ENCODE measurements at places on chromosomes 2 and 18.

DNA sequence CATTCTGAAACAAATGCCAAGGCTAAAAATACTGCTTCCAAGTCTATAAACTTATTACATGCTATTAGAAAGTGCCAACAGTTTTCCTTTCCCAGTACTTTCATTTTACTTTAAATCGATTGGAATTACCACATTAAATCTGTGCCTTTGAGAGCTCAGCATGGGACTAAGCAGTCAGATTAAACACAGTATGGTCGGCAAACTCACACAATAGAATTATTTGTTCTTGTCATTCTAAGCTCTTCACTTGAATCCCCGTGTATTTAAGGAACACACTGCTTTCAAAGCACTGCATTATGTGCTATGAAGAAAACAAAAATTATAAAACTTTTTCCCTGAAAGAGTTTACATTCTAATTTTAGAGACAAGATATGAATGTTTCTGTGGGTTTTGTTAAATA, 444.4 kb upstream of the SLC39A10 start:
- DNase-seq: no peak

GRCh38 chr2:39135690-39136259, 14.9 kb upstream of the SOS1 start:
- no peak for DNase-seq

GRCh38 chr18:48782381-48782861, 168.3 kb downstream of the SMAD7 start:
- DNase-seq: peak; percentile 40

DNA sequence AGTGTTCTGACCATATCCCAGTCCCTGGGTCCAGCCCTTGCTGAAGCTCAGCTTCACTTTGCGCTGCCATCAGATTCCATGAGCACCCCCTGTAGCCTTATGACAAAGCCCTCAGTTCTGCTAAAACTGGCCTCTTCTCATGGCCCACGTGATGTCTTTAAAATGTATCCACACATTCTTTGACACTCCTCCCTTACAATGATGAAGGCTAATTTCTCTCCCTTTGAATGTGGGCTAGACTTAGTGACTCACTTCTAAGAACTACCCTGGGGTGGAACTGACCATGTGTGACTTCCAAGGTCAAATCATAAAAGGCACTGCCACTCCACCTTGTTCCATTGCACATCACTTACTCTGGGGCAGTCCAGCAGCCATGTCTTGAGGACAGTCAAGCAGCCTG, 45.4 kb upstream of the GORASP2 start:
- no peak for DNase-seq

DNA sequence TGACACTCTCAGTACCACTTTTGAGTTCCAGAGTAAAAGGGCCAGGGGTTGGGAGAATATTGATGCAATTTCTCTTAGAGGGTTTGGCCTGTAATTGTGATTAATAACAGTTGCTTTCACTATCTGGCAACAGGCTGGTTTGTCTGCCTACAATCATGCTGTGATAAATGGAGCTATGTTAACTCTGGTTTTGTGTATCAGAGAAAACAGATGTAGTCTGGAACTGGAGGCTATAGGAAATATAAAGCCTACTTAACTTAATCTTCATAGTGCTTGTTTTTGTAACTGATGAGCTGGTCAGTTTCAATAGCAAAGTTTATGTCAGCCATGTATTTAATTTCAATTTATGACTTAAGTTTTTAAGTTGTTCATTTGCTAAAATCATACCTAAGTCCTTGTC, 138.0 kb downstream of the AGPS start:
- no peak for DNase-seq

DNA sequence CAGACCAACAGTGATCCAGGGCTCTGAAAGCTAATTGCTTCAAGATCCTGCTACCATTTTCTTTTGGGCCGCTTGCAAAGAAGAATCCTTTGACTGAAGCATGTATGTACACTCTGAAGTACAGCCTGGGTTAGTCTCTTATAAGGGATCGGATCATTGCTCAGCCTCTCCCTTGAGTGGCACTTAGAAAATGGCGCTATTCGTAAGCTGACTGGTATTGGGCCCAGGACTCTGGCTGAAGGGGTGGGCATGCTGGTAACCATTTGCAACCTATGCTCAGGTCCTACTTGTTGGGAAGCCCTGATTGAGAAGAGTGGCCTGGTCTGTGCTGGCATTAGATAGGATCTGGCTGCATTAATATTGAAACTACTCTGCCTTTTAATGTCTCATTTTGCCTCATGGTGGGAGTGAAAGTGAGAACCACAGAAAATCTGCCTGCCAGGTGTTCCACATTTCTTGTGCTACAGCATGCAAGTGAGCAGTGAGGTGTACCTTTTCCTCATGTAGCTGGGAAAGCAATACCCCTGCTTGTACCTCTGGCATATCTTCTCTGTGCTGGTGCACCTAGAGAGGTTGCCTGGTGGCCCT, 661 bp upstream of the MGAT5 start:
- DNase-seq: no peak

DNA sequence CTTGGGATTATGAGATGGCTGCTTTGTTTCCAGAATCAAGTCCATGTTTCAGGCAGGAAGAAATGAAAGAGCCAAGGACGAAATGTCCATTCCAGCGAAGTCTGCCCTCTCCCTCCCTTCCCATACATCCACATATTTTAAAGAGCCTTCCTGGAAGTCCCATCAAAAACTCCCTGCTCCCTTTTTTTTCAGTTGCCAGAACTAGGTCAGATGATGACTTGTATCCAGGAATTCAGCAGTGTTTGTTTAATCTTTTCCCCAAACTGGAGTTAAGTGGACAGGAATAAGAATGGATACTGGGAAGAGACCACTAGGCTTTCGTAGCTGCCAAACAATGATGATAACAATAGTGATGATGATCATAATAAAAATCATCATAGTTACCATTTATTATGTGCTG, 198.7 kb downstream of the MEIS1 start:
- no peak for DNase-seq

GRCh38 chr2:199485732-199486335, 28.1 kb upstream of the SATB2 start:
- DNase-seq: peak; percentile 36

GRCh38 chr2:223614534-223614933, 12.4 kb upstream of the SCG2 start:
- DNase-seq: no peak

- no peak for DNase-seq
Observed at GRCh38 chr2:207239754-207240494, 74.2 kb upstream of the KLF7 start.

GRCh38 chr18:45548614-45549013, 66.7 kb upstream of the SLC14A2 start:
- DNase-seq: no peak

GRCh38 chr2:188785061-188785460, 189.1 kb upstream of the COL3A1 start:
- no peak for DNase-seq

DNA sequence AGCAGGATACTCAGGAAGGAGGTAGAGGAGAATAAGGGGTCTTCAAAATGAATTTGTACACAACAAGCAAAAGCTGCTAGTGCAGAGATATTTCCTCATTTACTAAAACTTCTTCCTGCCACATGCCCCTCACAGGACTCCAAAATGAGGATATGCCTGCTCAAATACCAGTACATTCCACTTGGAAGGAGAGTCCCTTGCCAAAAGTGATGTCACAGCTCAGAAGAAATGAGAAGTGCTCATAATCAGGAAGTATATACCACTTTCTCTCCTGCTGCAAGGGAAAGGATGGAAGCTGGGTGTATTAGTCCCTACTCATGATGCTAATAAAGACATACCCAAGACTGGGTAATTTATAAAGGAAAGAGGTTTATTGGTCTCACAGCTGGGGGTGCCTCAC, 87.7 kb upstream of the FSHR start:
- no peak for DNase-seq

- DNase-seq: no peak
Observed at GRCh38 chr2:101806123-101806522, 108.6 kb downstream of the MAP4K4 start.

DNA sequence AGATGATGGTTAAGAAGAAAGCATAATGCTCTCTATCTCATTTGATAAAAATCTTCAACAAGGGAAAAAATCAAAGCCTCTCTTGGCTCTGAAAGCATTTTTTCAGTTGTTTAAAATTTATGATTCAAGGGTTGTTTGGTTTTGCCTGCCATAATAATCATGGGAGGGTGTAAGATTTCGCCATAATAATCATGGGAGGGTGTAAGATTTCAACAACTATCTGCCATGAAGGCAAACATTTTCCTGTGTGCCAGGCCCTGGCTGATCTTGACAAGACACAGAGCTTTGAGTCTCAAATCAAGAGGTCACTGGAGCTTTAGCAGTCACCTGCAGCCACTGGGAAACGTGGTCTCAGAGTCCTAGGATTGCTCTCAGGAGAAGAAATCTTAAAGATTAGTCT, 175.1 kb upstream of the PIEZO2 start:
- DNase-seq: peak; percentile 13

GRCh38 chr2:20677301-20678085, 10.5 kb downstream of the GDF7 start:
- DNase-seq: no peak

DNA sequence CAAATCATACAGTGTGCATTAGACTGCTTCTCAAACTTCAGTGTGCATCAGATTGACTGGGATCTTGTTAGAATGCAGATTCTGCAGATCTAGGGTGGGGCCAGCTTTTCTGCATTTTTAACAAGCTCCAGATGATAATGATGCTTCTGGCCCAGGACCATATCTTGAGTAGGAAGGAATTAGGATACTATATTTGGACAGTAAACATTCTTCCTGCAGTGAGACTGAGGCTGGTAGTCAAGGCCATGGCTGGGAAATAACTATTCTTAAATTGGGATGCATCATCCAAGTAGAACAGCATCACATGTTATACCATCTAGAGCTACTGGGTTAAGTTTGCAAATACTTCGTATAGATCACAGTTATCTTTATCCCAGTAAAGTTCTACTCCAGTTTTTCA, 28.4 kb upstream of the ARMC9 start:
- no peak for DNase-seq

- no peak for DNase-seq
Observed at GRCh38 chr2:242060212-242060835, 190.8 kb downstream of the RTP5 start.

DNA sequence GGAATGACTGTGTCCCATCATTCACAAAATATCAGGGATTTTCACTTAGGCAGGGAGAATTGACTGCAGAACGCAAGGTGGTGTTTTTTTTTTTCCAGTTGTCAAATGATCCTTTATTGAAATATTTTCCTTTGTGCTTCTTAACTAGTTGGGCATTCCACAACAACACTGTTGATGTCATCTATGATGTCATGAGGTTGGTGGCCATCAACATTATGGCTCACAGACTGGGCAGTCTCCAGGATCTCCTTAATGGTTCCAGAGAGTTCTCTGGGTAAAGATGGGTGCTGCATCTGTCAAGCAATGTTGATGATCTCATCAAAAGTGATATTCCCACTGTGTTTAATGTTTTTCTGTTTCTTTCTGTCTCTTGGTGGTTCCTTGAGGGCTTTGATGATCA, 31.8 kb upstream of the PLEKHM3 start:
- no peak for DNase-seq

GRCh38 chr18:3060667-3061580, 48.0 kb upstream of the LPIN2 start:
- no peak for DNase-seq

DNA sequence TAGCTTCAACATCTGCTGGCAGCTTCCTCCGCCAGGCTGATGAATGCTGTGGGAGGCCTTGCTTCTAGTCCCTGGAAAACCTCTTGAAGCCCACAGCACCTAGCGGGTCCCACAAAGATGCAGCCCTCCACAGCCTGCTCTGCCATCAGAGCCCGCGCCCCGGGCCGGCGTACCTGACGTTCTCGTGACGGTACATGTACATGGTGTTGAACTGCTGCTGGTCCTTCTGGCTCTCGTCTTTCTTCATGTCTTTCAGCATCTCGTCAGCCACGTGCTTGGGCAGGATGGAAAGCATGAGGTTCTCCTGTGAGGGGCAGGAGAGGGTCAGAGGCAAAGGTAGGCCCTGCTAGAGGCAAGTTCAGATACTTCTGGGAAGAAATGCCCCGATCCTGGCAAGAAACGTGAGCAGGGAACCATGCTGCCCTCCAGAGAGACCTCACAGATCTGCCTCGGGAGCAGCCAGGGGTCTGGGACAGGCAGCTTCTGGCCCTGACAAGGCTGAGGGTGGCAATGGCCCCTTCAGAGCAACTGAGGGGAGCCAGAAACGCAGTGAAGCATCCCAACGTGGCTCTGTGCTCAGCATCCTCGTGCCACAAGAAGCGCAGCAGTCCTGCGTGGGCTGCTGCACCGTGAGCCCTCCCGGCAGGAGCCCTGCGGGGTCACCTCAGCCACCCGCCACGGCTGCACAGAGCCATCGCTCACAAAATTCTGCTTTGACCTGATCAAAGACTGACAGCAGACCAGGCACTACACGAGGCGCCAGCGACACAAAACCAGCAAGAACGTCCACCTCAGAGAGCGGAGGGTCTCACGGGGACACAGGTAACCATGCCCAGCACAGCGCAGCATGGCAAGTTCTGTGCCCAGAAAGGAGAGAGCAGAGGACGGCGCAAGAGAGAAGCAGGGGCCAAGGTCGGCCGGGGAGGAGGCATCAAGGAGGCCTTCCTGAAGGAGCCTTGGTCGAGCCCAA, 49.1 kb downstream of the CENPO start:
- no peak for DNase-seq

GRCh38 chr18:21049306-21049705, 62.3 kb downstream of the ROCK1 start:
- DNase-seq: no peak

DNA sequence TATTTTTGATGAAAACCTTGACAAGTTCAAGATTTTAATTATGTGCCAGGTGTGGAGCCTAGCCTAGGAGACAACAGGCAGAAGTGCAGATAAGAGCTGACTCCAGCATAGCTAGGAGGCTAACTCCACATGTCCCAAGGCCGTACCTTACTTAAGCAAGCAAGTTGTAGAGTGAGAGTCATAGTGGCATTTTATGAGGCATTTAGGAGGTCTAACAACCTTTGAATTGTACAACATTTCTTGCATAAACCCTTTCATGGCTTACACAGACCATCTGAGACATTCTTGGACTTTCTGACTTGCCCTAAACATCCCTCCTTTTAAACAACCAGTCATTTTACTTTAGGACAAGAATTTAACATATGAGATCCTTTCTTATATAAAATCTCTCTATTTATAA, 8.3 kb upstream of the SUCLG1 start:
- no peak for DNase-seq

- no peak for DNase-seq
Observed at GRCh38 chr2:222452422-222452950, 28.1 kb downstream of the SGPP2 start.

DNA sequence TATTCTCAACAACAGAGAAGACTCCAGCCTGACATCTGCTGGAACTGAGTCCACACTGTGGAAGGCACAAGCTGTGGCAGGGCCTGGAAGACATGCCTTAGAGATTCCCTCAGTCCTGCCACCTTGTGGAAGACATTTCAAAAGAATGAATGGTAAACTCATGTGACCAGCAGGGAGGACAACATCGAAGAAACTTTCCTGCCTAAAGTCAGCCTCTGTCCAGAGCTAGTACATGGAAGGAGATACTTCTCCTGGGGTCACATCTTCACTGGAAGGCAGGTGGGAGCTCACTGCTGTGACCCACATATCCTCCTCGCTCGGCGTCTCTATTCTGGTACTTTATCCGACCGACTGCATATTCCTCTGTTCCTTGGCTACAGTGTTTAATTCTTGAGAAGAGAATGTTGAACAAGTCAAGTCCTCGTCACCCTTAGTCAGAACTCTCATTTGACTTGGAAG, 59.5 kb downstream of the PUM2 start:
- DNase-seq: peak; percentile 68

Data from MV-4-11 (cell line).